A549 (cell line): ENCODE measurements at places on chromosomes 7 and 10.

DNA sequence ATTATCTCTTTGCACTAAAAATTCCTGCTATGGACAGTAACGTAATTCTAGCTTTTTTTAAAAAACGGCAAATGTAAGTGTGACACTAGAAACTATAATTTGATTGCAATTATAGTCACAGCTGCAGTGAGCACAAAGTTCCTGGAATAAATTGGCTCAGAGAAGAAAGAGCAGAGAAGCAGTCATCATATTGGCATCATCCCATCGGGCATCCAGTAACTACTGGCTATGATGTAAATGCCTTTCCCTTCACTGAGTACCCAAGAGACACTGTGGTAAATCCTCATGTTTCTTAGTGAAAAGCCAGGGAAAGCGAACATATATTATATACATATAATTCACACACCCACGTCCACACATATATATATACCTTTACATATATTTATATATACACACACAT is 43.6 kb downstream of the PIP4K2A start:
- no peak for DNase-seq

DNA sequence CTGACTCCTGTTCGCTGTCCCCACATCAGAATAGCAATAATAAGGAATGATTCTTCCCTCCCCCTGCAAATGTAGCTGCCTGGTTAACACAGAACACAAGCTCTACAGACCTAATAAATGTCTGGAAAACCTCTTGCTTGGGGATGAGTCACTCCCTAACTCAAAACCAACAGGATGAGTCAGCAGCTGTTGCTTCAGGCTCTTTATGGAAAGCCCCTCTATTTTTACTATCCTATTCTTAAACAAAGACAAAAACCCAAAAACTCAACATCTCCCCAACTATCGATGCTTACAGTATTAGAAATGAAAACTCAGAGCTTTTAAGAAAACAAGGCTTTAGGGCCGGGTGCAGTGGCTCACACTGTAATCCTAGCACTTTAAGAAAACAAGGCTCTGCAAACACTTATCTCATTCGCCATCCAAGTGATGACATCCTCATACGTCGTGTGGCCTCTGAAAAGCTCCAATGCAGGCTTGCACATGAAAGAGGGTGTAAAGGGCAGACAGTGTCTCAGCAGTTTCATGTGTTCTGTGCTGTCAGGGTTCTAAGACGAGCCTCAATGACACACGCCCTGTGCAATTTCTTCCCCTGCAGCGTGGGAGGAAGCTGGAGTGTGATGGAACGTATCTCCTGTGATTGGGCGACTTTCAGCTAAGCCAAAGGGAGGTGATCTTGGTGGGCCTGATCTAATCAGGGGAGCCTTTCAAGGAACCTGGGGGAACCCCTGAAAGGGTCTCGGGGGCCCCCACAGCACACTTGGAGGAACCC is 70.1 kb downstream of the AMZ1 start:
- peak; percentile 97 for DNase-seq

GRCh38 chr7:5217396-5217795 is 27.4 kb downstream of the WIPI2 start:
- DNase-seq: no peak

DNA sequence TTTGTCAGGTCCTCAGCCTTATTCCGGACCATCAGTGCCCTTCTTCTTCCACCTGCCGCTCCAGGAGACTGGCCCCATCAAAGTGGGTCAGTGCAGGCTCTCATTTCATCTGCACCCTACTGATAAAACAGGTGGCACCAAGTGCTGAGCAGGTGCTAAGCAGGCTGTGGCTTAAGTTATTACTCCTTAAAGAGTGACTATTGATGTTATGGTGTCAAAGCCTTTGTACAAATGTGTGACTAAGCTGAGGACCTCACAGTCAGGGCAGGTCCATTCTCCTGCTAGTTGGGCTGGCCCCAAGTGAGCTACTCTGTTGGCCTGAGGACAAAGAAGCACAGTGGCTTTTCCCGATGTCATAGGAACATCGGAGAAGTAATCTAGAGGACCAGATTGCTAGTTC is 11.2 kb upstream of the CALD1 start:
- DNase-seq: no peak

DNA sequence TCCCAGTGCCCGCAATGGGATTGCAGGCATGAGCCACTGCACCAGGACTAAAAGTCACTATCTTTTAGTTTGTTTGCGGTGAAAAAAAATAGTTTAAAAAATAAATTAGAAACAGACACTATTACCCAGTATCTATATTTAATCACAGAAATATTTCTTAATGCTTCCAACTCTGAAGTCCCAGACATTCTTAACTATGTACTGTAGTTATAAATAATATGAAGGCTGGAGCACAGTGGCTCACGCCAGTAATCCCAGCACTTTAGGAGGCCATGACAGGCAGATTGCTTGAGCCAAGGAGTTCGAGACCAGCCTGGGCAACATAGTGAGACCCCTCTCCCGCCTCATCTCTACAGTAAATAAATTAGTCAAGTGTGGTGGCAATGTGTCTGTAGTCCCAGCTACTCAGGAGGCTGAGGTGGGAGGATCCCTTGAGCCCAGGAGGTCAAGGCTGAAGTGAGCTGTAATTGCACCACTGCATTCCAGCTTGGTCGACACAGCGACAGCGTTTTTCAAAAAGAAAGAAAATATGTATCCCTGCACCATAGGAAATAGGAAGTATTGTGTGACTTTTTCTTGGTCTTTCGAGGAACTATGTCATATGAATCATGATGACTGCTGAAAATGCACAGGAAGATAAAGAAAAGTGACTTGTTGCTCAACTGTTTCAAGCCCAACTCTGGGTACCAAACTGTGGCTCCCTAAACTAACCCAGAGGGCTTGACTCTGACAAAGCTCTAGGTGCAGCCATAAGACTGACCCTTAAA is 74.9 kb upstream of the STEAP1B start:
- DNase-seq: no peak

GRCh38 chr10:69172241-69172982 is 7.6 kb upstream of the SUPV3L1 start:
- DNase-seq: no peak

GRCh38 chr7:79287981-79288380 is 165.5 kb downstream of the MAGI2 start:
- no peak for DNase-seq

DNA sequence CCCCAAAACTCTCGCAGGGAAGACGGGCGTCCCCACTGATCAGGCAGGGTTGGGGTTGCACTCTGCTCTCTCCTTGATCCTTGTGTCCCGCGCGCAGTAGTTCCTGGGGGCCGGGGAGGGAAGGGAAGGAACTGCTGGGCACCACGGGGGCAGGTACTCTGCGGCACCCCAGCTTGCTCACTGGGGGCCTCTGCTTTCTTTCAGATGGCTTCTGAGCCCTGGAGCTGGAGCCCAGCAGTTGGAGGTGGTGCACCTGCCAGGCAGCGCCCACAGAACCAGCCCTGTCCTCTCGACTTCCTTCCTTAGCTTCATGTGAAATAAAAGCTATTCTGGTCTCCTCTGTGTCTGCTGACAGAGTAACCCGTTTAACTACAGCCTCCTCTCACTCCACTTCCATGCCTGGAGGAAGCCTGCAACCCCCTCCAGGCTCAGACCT is 12.2 kb downstream of the PLAC9 start:
- no peak for DNase-seq

GRCh38 chr10:30051220-30051619 is 8.2 kb downstream of the JCAD start:
- DNase-seq: no peak

- no peak for DNase-seq
These were observed 88.9 kb downstream of the CHRM2 start for GRCh38 chr7:136957391-136957790.
